Kidney capillary endothelial cell (primary cell): ENCODE measurements at places on chromosomes 13 and 19.
A peak's percentile ranks its signal among the peaks of the same experiment; 100 is the strongest.

GRCh38 chr19:9835507-9835949 is 410 bp downstream of the PIN1 start:
- DNase-seq: no peak

- no peak for DNase-seq
These were observed 2.1 kb upstream of the ZSCAN5B start for GRCh38 chr19:56199687-56200086.

GRCh38 chr19:47226426-47227351 is 4.3 kb downstream of the BBC3 start:
- peak; percentile 71 for DNase-seq

- no peak for DNase-seq
These were observed 10.2 kb downstream of the GAS6 start for GRCh38 chr13:113853518-113854237.

DNA sequence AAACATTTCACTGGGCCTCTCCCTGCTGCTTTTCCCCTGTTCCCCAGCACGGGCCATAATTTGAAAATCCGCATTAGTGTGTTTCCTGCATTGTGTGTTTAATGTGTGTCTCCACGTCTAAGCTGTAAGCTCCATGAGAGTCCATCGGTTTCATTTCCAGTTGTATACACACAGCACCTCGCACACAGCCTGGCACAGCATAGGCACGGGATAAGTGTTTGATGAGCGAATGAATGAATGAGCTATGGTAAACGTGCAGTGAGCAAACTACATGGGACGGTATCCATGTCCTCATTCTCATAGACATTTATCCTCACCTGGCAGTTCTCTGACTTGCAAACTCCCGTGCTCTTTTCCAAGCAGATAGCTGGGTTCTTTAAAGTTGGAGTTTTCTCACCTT is 106.1 kb downstream of the RAB20 start:
- DNase-seq: no peak

- DNase-seq: no peak
These were observed 63.1 kb upstream of the FRY start for GRCh38 chr13:31968473-31968872.

- DNase-seq: no peak
These were observed 96.8 kb downstream of the ATP8A2 start for GRCh38 chr13:25468325-25469168.

- peak; percentile 17 for DNase-seq
These were observed 642.7 kb upstream of the ARGLU1 start for GRCh38 chr13:107210723-107211030.

GRCh38 chr13:101917475-101917810 is 465.0 kb downstream of the ITGBL1 start:
- DNase-seq: no peak

- no peak for DNase-seq
These were observed 15.2 kb downstream of the RCN3 start for GRCh38 chr19:49543032-49543431.

DNA sequence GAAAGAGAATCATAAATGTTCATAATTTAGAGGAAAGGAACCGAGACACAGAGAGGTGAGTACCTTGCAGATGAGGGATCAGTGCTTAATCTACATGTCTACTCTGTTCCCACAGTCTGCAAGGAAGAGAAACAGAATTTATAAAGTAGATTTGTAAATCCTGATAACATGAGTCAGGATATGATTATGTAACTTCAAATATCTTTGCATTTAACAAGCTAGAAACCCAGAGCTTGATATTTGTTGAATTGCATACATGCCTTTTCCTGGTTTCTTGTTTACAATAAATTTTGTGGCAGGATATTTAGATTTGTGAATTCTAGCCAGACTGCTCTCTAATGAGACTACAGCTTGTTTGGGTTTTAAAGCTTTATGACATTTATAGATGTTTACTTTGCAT is 219.2 kb downstream of the ENOX1 start:
- no peak for DNase-seq

DNA sequence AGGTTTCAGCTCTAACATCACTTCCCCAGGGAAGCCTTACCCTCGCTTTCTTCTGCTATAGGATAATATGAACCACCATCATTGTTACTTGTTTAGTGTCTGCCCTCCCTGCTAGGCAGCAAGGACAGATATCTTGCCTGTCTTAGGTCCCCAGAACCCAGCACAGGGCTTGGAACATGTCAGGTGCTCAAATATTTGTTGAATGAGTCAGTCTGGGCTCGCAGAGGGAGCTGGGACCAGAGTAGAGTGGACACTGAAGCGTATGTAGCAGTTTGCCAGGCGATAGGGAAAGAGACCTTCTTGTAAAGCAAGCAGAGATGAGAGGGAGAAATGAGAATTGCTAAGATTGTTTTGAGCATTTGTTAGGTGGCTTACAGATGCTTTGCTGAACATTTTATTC is 11.7 kb downstream of the BCKDHA start:
- no peak for DNase-seq

DNA sequence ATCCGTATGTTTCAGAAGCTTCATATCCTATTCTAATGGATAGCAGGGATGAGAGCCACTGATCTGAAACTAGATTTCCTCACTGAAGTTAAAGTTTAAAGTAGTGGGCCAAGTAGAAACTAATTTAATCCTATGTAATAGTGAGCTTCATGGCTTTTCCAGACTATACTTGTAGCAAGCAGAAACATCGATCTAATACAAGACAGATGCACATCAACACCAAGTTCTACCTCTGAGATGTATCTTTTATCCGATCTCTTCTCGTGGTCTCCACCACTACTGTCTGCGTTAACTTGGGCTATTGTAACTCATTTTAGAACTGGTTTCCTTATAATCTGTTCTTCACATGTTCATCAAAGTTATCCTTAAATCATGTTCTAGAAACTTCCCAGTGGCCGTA is 3.1 kb downstream of the ERCC5 start:
- DNase-seq: no peak

DNA sequence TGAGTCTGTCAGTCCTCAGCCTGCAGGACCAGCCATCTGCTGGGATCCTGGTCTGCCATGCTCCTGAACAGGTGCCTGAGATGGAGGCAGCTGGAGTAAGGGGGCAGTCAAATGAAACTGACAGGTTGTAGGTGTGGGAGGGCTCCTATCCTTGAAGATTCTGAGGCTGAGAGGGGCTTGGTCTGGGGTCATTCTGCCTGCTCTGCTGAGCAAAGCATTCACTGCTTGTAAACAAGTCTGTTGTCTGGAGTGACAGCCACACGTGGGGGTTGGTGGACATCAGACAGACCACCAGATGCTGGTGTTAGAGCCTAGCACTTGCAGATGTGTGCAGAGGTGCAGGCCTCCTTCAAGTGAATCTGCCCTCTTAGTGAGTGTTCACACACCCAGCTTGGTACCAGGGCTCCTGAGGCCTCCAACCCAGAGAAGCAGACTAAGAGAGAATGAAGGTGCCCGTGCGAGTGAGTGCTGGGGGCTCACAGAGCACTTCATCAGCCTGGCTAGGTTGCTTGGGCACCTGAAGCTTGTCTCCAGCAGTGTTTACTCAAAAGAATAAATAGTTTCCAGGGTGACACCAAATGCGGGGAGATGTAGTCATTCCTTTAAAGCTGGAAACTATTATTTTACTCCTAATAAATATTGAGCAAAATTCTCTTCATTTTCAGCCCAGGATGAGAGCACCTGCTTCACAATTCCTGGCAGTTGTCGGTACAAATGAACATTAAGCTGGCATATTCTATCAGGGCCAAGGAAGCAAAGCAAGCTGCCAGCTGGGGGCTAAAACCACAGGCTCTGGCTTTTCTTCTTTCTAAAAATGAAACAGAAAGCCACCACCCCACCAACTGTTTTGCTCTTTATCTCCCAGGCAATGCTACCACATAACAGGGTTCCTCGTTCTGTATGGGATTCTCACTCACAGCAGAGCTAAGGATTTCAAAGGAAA is 82.3 kb downstream of the RNASEH2B start:
- DNase-seq: no peak
